ENCODE measurements at places on chromosomes 4 and X. TPM values are rescaled to one million over a fixed set of nuclear protein-coding genes. Genes with fewer than 3 reads are reported as not detected.

- peaks cover 46% of the 10 kb centered on the region for H3K36me3 ChIP-seq
- DNase-seq = no peak
- H3K4me1 ChIP-seq = no peaks in the 10 kb centered on the region
These were observed 19.5 kb downstream of the UTP14A start for GRCh38 chrX:129925305-129926092.

DNA sequence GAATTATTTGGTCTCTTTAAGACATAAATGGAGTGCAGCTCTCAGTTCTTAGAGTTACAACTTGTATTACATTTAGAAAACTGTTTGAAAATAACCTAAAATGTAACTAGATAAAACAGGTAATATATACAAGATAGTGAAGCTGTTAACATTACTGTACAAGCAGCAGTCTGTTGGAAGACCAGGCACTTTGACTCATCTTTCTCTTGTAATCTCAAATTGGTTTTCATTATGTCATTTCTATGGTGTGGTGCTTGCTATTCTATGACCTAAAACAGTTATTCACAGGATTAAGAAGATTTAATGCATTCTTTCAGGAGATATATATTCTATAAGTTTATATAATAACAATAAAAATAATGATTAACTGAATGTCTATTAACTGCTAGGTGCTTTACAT, 282.5 kb upstream of the PITX2 start:
- H3K4me3 ChIP-seq = no peak overlapping the region
- no peak for DNase-seq
- H3K27me3 ChIP-seq = no peaks in the 10 kb centered on the region
- H3K36me3 ChIP-seq = no peaks in the 10 kb centered on the region
- no peak overlapping the region for H3K27ac ChIP-seq

DNA sequence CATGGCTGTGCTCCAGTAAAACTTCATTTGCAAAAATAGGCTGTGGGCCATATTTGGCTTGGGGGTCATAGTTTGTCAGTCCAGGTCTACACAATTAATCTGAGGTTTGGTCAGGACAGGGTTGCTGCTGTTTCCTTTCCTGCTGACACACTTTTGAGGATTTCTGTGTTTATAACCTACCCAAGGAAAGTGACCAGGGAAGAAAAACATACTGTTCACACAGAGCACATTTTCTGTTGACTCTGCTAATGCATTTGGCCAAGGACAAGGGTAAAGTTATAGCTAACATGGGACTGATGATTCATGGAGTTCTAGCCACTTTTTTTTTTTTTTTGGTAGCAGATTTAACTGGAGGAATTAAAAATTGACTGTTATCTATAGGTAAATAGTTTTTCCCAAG, 43.9 kb upstream of the GEMIN8 start:
- H3K27me3 ChIP-seq = no peaks in the 10 kb centered on the region
- H3K4me3 ChIP-seq = no peak overlapping the region
- no peak overlapping the region for H3K27ac ChIP-seq
- no peaks in the 10 kb centered on the region for H3K36me3 ChIP-seq
- DNase-seq = no peak

DNA sequence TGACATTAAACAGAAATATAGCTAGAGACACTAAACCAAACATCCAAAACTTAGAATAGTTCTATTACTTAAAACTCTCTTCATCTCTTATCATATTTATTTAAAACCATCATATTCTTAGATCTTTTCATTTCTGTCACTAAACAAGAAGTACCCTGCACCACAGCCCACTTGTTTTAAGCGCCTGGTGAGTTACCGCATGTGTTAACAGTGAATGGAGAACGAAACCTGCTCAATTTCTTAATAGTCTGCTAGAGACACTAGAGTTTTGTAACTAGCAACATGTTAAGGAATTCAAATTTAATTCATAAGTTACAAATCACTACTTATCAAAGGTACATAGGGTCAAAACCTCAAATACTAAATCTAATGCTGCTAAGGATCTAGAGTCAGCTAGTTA, 111.5 kb downstream of the FBXW7 start:
- no peaks in the 10 kb centered on the region for H3K36me3 ChIP-seq
- H3K4me3 ChIP-seq = no peak overlapping the region
- no peak for DNase-seq
- no peaks in the 10 kb centered on the region for H3K27me3 ChIP-seq

GRCh38 chrX:73964579-73964978, 339.4 kb upstream of the ZCCHC13 start:
- no peaks in the 10 kb centered on the region for H3K4me1 ChIP-seq
- no peak overlapping the region for H3K4me3 ChIP-seq
- H3K36me3 ChIP-seq = no peaks in the 10 kb centered on the region
- no peaks in the 10 kb centered on the region for H3K27me3 ChIP-seq

- H3K4me1 ChIP-seq = no peaks in the 10 kb centered on the region
- H3K27me3 ChIP-seq = no peaks in the 10 kb centered on the region
- no peak overlapping the region for H3K4me3 ChIP-seq
- peak; percentile 47 for DNase-seq
- no peaks in the 10 kb centered on the region for H3K36me3 ChIP-seq
- H3K27ac ChIP-seq = no peak overlapping the region
These were observed 25.7 kb upstream of the TRPC3 start for GRCh38 chr4:121977251-121978171.

DNA sequence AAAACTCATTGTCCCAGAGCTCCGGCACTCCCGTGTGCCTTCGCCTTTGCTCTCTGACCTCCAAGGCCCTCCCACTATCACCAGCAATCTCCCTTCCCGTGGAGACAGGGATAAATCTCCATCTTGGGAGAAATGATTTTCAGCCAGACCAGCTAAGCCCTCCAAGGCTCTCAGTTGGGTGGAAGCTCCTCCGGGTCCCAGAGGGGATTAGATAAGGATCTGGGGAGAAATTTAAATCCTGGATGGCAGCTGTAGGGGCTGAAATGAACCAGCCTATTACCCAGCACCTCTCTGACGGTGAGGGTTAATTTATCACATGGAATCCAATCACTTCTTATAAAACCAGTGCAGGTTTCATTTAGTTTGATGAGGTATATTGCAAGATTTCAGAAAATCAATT, 366.2 kb downstream of the FBXW7 start:
- no peaks in the 10 kb centered on the region for H3K27me3 ChIP-seq
- H3K27ac ChIP-seq = no peak overlapping the region
- no peak overlapping the region for H3K4me3 ChIP-seq
- no peak for DNase-seq

DNA sequence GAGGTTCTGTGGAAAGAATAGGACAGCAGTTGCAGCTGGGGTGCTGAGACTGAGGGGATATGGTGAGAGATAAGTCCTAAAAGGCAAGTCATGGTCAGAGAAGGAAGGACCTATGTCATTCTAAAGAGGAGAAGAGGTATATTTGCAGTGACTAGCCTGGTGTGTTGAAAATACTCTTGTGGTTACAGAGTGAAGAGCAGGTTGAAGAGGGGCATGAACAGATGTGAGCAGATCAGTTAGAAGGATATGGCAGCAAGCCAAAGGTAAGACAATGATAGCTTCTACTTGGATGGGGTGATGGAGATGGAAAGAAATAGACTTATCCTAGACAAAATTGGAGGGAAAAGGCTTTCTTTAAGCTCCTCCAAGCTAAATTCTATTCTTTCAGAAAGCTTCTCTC, 469.8 kb upstream of the CPEB2 start:
- no peaks in the 10 kb centered on the region for H3K36me3 ChIP-seq
- no peak overlapping the region for H3K4me3 ChIP-seq
- H3K4me1 ChIP-seq = no peaks in the 10 kb centered on the region
- no peak overlapping the region for H3K27ac ChIP-seq
- H3K27me3 ChIP-seq = no peaks in the 10 kb centered on the region

DNA sequence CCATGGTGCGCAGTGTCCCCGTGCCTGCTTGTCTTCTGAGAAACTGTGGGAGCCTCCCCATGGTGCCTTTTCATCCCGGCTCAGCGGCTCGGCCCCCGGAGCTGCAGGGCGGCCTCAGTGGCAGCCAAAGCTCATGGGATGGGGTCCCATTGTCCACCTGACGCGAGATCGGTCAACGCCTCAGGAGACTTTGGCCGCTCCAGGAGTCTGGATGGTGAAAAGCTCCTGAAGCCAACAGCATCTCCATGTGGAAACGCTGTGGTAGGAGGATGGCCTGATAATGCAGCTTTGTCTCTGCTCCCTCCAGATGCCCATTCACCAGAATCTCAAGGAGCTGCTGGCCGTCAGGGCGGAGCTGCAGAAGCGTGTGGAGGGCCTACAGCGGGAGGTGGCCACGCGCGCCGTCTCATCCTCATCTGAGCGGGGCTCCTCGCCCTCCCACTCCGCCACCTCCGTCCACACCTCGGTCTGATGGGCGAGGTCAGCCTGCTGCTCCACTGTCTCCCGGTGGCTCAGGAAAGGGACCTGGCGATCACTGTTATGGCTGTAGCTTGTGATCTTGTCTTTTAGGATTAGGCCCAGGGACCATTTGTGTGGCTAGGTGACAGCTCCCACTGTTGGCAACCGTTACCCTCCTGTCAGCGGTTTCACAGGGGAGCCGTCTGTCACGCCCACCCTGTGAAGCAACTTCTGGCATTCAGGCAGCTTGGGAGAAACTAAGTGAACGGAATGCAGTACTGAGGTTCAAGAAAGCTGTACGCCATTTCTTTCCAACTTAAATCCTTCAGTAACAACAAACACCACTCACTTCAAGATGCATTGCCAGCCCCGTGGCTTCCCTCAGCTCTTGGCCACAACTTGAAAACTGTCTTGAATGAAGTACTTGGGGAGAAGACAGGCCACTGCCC, 69.3 kb downstream of the MTMR1 start:
- no peak for DNase-seq
- H3K4me1 ChIP-seq = peaks cover 6% of the 10 kb centered on the region
- H3K27ac ChIP-seq = no peak overlapping the region
- H3K36me3 ChIP-seq = no peaks in the 10 kb centered on the region

- H3K27ac ChIP-seq = no peak overlapping the region
- no peak for DNase-seq
- H3K4me1 ChIP-seq = no peaks in the 10 kb centered on the region
- no peaks in the 10 kb centered on the region for H3K36me3 ChIP-seq
These were observed 59.7 kb upstream of the WDR44 start for GRCh38 chrX:118286066-118286762.

Gene SUPT20HL1
- not detected for total RNA-seq

Gene ZDHHC9
- 42.7 TPM for total RNA-seq

Gene DUSP21
- not detected for total RNA-seq

Measured in upper lobe of left lung (tissue), 6 donors.